ENCODE measurements at places on chromosomes 6 and 20.

- DNase-seq, result no peak
Measured at GRCh38 chr20:829551-829950, 4.0 kb upstream of the FAM110A start.

GRCh38 chr6:33761922-33762629 is 15.4 kb upstream of the IP6K3 start:
- DNase-seq, result peak; percentile 32

- DNase-seq, result no peak
Measured at GRCh38 chr20:63125581-63125837, 90.4 kb downstream of the YTHDF1 start.

DNA sequence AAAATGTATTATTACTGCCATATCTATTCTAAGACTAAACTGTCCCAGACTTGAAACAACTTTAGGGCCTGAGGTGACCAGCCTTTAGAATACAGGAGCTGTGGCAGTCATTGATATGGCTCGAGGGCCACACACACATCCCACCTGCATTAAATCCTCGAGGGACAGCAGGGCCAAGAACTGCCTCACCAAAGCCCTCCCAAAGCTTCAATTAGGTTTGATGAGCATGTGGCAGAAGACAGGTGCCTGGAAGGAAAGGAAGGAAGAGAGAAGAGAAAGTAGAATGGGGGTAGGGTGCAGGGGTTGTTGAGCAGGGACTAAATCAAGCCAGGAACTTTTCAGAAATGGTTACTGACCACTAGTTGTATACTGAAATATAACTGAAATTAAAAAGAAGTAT is 115.0 kb downstream of the PDSS2 start:
- no peak for DNase-seq

DNA sequence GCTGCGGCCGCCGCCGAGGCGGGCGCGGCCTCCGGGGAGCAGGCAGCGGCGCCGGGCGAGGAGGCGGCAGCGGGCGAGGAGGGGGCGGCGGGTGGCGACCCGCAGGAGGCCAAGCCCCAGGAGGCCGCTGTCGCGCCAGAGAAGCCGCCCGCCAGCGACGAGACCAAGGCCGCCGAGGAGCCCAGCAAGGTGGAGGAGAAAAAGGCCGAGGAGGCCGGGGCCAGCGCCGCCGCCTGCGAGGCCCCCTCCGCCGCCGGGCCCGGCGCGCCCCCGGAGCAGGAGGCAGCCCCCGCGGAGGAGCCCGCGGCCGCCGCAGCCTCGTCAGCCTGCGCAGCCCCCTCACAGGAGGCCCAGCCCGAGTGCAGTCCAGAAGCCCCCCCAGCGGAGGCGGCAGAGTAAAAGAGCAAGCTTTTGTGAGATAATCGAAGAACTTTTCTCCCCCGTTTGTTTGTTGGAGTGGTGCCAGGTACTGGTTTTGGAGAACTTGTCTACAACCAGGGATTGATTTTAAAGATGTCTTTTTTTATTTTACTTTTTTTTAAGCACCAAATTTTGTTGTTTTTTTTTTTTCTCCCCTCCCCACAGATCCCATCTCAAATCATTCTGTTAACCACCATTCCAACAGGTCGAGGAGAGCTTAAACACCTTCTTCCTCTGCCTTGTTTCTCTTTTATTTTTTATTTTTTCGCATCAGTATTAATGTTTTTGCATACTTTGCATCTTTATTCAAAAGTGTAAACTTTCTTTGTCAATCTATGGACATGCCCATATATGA is 3.2 kb downstream of the MARCKS start:
- DNase-seq, result peak; percentile 8

GRCh38 chr6:35081426-35081851 is 59.7 kb downstream of the TCP11 start:
- DNase-seq, result no peak

GRCh38 chr6:70307008-70307407 is 4.1 kb upstream of the COL9A1 start:
- no peak for DNase-seq

- DNase-seq, result no peak
Measured at GRCh38 chr6:83216806-83217205, 23.6 kb downstream of the RWDD2A start.

DNA sequence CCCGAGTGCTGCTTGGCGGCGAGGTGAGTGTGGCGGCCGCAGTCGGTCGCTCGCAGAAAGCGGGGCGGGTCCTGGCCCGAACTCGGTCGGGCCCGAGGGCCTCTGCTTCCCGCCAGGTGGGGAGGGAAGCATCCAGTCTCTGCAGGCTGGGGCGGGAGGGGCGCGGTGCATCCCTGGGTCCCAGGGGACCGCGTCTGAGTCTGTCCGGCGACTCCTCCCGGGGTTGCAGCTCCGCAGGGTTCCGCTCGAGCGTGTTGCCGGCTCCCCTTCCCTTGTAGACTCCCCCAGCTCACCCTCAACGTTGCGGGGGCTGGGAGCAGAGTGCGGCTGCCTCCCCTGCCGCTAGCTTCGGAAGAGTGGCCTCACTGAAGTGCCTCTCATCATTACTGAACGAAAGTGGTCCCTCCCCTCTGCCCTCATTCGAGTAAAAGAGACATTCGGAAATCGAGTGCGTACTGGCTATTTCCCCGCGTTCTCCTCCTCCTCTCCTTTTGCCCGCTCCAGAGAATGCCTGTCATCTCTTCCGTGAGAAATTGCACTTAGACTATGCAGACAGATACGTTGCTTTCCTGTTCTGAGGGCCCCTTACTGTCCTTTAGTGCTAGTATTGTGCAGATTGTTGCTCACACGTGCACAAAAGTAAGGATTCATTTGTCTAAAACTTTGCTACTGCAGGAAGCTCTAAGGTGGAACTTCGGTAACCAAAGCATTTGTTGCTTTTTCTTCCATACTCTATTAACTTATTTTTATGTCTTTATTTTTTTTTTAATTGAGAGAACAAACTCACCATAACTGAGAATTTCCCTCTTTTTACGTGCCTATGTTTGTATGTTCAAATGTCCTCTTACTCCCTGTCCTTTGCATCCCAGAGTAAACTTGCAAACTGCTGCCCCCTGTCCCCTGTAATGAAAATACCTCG is 751 bp downstream of the MAP3K4 start:
- DNase-seq, result peak; percentile 24

- no peak for DNase-seq
Measured at GRCh38 chr6:44036699-44037101, 90.6 kb downstream of the MRPL14 start.

DNA sequence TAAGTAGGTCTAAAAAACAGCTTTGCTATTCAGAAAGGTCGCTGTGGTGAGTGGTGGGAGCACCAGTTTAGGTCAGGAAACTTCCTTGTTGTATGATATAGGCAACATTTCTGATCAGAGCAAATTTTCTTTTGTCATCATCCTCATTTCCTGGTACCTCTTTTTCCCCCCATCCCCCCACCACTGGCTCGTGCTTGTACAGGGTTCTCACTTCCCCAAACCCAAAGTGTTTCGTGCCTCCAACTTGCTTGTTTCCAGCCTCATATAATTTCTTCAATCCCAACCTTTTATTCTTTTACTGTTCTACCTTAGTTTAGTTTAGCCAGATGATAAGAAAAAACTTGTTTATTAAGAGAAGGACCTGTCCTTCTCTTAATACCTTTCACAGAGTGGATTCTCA is 209.4 kb upstream of the JAG1 start:
- DNase-seq, result no peak

GRCh38 chr6:87908978-87909811 is 138.4 kb upstream of the SPACA1 start:
- no peak for DNase-seq

GRCh38 chr6:9398767-9399373 is 963.5 kb upstream of the SLC35B3 start:
- DNase-seq, result no peak

Measured in GM19239 (cell line).